ENCODE measurements at places on chromosomes 4 and X.
A peak's percentile ranks its signal among the peaks of the same experiment; 100 is the strongest.

- DNase-seq: no peak
Measured at GRCh38 chrX:136691028-136691809, 43.3 kb downstream of the CD40LG start.

DNA sequence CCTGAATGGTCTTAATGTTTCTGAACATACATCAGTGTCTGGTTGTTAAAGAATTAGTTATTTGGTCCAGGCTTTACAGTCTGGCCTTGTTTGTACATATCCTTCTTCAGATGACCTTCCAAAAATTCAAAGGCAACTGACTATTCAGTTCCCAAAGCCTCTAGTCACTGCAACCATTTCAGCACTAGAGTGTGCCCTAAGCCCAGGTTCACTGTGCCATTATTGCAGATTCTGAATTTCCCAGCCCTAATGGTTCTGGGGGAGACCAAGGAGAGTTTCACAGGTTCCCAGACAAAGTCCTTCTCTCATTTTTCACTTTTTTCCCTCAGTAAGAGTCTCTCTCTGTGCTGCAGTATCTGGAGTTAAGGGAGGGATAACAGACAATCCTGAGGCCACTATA lies 235.8 kb downstream of the TRAM1L1 start:
- no peak for DNase-seq

DNA sequence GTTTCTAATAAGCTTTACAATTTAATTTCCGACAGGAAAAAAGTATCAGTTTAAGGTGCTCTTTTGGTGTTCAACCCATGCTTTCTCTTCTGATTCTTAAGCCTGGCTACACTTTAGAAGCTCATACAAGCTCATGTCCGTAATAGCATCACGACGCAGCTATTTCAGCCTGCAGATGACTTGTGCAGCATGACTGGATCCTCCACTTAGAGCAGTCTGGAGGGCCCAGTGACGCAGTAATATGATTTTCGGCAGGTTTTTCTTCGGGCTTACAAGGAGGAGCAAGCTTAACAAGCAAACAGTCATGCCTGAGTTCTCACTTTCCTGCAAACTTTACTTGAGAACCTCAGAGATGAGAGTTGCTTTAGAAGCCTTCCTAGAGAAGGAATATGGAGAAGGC lies 85.3 kb upstream of the MAML3 start:
- DNase-seq: no peak

- no peak for DNase-seq
Measured at GRCh38 chr4:115234405-115235093, 121.1 kb upstream of the NDST4 start.

GRCh38 chr4:2829321-2829932 lies 14.2 kb upstream of the ADD1 start:
- DNase-seq: no peak

DNA sequence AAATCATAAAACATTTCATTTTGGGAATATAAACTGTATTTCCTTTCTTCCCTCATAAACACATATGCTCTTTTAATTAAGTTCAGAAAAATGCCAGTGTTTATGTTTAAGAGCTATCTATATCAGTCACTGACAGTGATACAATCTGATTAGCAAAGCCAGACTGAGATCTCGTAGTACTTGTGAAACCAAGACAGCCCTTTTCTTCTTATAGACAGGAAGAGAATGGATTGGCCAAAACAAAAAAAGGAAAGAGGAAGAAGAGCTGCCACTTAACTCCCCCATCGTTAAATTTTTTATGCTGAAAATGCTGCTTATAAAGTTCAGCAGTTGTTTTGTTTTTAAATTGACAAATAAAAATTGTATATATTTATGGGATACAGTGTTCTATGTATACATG lies 87.4 kb downstream of the PLAC1 start:
- no peak for DNase-seq

- no peak for DNase-seq
Measured at GRCh38 chr4:5517372-5517771, 191.0 kb downstream of the EVC2 start.

- no peak for DNase-seq
Measured at GRCh38 chrX:68533656-68534055, 34.8 kb downstream of the YIPF6 start.

GRCh38 chr4:76058302-76058701 lies 16.2 kb upstream of the ART3 start:
- no peak for DNase-seq

GRCh38 chr4:167232805-167233684 lies 1.2 kb downstream of the SPOCK3 start:
- DNase-seq: no peak

GRCh38 chr4:142121448-142122350 lies 485.3 kb downstream of the IL15 start:
- DNase-seq: no peak

DNA sequence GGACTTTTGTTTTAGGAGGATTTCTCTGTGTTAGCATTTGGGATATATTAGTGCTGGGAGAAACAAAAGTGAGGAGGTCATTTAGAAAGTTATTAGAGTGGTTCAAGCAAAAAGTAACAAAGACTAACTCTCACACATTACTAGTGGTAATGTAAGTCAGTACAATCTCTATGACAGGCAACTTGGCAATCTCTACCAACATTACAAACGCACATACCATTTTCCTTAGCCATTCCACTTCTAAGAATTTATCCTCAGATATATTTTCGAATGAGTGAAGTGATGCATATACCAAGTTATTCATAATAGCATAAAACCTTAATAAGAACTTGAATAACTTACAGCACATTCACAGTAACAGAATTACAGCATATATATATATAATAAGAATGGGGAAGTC lies 146.2 kb downstream of the PRSS12 start:
- DNase-seq: no peak

DNA sequence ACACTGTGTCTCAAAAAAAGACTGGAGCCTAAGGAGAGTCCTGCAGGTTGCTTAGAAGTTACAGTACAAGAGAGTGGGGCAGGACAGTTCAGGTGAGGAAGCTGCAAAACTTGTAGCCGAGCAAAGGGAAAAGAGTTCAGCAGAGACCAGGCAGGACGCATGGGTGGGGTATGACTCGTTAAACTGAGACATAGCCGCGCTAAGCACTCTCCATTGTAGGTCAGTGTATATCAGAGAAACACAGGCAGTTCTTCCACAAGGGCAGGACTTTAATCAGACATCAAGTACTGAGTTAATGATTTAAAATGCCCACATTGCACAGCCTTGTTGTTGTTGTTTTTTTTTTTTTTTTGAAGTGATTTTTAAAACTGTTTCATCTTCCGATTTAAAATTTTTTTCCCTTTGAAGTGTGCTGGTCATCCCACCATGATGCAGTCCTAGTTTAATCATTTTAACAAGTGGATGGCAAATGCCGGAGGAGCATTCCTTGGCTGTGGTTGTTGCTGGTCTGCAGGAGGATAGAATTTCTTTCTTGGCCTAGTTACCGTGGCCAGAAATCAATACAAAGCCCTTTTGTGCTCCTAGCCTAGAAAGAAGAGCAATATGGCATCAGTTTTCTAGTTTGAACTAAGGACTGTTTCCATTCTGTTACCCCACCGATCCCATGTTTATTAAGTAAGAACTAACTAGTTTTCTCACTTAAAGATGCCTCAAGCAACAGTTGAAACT lies 10.3 kb downstream of the LAP3 start:
- DNase-seq: no peak

DNA sequence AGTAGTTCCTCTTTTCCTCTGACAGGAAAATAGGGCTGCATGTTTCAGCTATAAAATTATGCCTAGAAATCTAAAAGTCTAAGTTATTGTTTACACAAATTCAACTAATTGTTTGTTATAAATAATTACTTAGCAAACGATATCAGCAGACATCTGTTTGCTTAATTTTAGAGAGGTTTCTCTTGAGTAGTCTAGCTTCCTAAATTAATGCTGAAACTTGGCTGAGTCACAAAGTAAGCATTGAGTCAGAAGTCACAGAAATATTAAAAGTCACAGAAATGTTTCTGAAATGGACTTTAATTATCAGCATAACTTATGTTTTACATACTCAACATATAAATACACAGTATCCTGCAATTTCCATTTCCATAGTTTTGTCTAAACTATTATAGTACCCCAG lies 1044.0 kb downstream of the CCSER1 start:
- DNase-seq: no peak

GRCh38 chr4:54872261-54872660 lies 214.5 kb downstream of the KIT start:
- no peak for DNase-seq

GRCh38 chr4:74338792-74339333 lies 26.1 kb upstream of the EREG start:
- no peak for DNase-seq

DNA sequence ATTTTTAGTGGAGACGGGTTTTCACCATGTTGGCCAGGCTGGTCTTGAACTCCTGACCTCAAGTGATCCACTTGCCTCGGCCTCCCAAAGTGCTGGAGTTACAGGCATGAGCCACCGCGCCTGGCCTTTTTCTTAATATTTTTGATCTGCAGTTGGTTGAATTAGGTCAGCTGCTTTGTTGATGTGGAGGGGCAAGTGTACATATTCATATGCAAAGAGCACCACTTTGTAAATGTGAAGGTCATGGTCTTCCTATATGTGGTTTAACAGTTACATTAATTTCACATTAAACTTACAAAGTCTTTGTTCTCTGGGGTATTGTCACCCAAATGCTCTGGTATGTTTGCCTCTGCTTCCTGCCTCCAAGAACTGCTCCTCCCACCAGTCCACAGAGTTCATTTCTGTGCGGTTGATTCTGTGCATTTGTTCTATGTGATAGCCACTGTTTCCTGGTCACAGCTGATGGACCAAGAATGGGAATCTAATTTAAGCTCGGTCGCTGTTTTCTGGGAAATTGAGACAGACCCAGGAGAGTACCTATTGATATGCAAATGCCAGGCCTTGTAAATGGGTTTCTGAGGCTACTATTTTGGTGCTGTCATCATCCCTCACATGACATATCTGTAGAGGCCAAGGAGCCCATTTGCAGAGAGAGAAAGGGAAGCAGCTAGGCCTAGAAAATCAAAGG lies 26.9 kb upstream of the HPSE start:
- no peak for DNase-seq

DNA sequence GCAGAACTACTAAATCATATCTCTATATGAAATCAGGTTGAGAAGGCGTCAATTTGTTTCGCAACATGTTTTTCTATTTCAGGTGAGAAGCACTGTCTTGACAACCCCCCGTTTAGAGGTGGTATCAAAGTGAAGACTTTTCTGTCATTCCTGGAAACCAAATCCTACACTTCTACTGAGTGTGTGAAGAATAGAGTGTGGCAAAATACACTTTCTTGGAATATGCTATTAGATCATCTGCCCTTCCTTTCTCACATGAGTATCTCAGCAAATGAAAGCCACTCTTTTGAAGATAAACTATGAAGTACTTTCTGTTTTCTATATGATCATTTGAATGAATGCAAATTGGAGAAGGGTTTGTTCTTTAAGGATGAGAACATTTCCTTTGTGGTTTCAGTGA lies 174.0 kb upstream of the FMR1 start:
- no peak for DNase-seq

GRCh38 chr4:127311924-127312323 lies 320.8 kb upstream of the INTU start:
- DNase-seq: no peak

DNA sequence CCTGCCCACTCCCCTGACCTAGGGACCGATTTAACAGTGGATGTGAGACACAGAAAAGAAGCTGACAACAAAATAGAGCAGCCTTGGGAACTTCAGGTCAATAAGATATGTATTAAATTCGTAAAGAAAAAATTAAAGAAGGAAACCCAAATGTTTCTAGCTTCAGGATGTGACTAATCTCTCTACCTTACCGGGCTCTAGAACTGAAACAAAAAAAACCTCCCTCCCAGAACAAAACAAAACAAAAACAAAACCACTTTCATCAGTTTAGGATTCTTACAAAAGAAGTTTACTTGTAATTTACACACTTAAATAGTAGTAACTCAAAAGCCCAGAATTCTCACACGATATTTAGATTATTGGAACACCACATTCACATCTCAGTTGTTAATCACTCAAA lies 185.8 kb upstream of the RPS6KA3 start:
- DNase-seq: no peak

DNA sequence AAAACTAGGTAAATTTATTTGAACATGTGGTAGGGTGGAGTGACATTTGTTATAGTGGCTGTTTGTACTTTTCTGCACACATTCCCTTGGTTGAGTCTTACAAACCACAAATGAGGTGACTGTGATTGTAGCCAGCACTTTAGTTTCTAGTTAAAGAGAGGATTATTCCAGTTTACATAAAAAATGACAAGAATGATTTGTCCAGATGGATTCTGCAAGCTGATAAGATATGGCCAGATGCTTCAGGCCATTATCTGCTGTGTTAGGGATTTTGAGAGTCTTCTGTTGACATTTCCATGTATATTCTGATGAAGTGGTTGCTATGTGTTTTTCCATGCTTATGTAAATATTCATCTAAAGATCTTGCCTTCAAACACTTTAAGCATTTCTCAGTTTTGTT lies 31.0 kb upstream of the PDE5A start:
- no peak for DNase-seq

- peak; percentile 14 for DNase-seq
Measured at GRCh38 chr4:1416051-1416947, 10.1 kb upstream of the NKX1-1 start.

- no peak for DNase-seq
Measured at GRCh38 chr4:128866269-128866668, 56.8 kb downstream of the JADE1 start.

DNA sequence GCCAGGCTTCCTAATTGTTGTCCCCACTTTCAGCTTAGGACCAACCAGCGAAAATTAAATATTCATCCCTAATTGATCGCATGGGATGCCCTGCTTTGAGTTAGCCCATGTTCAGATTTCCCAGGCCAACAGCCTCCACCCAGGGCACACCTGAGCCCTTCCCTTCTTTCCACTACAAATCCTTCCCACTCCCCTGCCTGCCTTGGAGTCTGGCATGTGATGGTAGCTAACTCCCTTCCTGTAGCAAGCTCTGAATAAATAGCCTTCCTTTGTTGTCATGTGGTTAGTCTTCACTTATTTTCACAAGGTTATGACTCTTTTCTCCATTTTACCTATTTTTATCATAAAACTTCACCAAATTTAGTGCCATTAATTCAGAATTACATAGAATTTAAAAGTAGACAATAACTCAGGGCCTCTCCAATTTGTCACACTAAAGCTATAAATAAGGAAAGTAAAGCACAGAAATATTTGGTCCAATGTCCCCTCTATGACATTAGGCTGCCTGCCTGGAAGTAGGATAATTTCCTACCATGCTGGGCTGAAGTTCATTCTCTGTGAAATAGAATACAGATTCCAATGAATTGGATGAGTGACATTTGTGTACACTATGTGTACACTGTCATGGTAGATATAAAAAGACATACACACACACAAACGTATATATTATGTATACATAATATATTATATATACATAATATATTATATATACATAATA lies 166.4 kb upstream of the CPEB2 start:
- DNase-seq: no peak

- DNase-seq: no peak
Measured at GRCh38 chrX:68693481-68694434, 46.3 kb downstream of the STARD8 start.

DNA sequence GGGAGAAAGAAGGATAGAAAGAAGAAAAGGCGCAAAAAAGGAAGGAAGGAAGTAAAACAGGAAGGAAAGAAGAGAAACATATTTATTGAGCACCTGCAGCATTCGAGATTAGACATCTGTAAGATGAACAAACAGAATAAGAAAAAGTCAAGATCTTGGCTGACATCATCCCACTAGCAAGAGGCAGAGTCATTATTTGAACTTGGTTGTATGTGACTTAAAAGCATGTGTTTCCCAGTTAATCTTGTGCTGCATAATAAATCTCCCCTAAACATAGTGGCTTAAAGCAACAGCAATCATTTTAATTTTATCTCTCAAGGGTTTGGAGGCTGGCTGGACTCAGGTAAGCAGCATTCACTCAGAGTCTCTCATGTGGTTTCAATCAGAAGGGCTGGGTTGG lies 38.5 kb upstream of the COX7B2 start:
- no peak for DNase-seq

- no peak for DNase-seq
Measured at GRCh38 chr4:126755506-126755905, 877.3 kb upstream of the INTU start.
